ELF-1 (cell line): ENCODE measurements at places on chromosomes 6 and 20.

- DNase-seq, result no peak
Observed at GRCh38 chr6:26598267-26598666, 1.5 kb downstream of the ABT1 start.

DNA sequence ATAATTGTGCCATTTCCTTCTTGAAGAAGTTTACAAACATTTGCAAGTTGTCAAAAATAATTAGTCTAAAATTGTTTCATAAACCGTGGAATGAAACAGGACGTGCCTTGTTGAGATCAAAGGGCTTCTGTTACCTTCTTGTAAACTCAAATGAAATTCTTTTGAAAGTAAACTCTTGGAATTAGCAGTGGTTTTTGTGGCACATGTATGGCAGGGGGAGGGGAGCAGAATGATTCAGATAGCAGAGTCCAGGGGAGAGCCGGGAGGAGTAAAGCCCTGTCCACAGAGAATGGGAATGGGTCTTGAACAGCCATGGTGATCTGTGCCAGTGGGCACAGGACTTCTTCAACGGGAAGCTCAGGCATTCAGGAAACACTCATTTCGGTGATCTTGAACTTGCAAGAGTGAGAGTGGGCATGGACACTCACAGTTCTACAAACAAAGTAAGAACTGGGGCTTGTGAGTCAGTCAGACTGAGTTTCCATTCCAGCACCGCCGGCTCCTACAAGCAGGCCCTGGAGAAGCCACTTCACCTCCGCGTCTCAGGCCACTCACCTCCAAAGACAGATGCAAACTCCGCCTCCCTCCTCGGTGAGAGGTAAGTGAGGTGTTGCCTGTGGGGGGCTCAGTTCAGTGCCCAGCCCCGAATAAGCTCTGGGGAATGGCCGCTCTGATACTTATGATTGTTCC lies 143.1 kb downstream of the CDH26 start:
- no peak for DNase-seq

DNA sequence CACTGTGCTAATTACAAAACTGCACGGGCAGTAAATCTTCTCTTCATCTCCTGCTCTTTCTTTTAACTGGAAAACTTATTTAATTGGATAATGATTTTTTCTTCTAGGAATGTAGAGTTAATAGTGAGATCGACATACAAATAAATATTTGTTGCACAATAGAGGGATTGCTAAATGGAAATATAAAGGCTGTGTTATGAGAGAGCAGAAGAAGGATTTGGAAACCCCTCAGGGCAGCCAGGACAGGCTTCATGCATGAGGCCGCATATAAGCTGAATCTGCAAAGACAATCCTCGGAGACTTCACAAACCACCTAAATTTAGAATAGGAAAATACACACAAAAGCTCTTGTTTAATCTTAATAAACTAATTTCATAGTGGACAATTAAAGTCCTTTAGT lies 2.9 kb upstream of the TAAR1 start:
- DNase-seq, result no peak

DNA sequence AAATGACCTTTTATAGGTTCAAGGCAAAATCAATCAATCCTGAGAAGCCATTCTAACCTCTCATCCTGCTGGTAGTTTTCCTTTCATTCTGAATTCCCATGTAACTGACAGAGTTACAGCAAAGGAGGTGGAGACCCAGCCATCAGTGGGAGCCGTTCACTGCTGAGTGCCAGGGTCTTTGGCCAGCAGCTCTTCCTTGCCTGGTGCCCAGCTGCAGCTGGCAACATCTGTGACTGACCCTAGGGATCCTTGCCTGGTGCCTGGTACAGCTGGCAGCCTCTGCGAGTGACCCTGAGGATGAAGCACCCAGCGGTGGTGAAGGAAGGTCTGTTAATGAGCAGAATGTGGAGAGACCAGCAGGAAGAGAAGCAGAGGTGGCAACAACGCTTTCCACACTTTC lies 314.6 kb downstream of the THBS2 start:
- DNase-seq, result no peak

DNA sequence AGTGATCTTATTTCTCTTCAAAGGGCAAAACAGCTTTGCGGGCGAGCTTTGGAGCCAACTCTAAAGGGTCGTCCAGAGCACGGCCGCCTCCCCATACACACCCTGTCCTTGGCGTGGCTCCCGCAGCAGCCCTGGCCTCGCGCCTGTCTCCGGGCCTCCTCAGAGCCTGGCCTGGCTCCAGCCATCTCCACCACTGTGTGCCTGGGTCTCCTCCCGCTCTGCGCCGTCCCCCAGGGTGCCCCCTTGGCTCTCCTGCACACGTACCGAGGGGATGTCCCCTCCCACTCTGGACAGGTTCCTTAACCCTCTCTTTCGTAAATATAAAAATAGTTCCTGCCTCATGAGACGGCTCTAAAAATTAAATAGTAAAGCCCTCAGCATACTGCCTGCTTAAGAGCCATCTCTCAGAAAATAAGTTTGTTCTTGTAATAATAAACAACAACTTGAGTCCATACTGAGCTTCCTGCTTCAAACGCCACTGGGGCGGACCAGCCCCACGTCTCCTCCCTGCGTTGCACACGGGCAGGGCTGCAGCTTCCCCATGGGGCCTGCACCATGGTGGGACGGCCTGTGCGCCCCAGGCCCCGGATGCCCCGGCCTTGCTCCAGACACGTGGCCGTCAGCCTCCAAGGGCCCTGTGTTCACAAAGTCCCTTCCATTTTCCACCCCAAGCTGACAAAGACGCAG lies 226.2 kb downstream of the TTLL2 start:
- DNase-seq, result no peak

- peak; percentile 46 for DNase-seq
Observed at GRCh38 chr6:107769053-107769658, 55.0 kb downstream of the SCML4 start.

DNA sequence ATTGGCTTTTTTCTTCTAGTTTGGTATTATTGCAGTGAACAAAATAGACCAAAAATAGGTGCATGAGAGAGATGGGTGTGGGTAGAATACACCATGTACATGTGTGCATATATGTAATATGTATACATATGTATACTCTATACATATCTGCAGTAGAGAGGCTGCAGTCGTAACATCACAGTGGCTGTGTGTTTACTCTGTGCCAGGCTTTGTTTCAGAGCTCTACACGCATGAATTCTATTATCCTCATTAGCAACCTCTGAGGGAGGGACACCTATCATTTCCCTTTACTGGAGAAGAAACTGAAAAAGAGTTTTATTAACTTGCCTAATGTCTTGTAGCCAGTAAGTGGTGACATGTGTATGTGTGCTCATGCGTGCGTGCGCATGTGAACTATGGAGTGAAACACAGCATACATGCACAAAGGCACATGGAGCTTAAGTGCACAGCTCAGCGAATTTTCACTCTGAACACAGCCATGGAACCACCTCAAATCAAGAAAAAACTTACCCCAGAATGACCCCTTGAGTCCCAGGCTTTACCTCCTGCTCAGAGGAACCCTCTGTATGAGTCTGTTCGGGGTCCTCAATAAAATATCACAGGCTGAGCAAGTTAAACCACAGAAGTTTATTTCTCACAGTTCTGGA lies 452.5 kb downstream of the CDH26 start:
- DNase-seq, result no peak

DNA sequence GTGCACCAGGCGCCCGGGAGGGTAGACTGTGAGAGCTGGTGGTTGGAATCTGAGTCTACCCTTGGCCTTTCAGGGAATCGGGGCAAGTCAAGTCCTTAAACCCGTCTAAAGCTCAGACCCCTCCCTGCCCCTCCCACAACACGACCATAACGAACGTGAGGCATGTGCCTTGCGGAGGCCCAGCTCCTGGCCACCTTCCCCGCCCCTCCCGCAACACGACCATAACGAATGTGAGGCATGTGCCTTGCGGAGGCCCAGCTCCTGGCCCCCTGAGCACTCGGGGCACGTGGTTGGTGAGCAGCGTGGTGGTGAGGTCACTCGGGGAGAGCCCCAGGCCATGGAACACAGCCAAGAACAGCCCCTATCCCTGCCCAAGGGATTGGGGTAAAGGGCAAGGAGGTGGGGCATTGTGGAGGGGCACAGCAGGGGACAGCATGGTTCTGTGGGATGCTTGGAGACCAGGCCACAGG lies 132.2 kb downstream of the TAF4 start:
- DNase-seq, result peak; percentile 31

DNA sequence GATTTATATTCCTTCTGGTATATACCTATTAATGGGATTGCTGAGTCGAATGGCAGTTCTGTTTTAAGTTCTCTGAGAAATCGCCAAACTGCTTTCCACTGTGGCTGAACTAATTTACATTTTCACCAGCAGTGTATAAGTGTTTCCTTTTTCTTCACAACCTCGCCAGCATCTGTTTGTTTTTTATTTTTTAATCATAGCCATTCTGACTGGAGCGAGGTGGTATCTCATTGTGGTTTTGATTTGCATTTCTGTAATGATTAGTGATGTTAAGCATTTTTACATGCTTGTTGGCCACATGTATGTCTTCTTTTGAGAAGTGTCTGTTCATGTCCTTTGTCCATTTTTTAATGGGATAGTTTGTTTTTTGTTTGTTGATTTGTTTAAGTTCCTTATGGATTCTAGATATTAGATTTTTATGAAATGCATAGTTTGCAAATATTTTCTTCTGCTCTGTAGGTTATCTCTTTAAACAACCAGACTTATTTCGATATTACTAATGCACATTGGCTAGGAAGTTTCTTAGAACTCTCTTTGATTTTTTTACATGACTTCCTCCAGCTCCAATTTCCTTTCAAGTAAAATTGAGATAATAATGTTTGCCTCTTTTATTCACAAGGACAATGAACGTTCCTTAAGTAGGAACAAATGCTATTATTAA lies 12.2 kb upstream of the VNN1 start:
- DNase-seq, result no peak

DNA sequence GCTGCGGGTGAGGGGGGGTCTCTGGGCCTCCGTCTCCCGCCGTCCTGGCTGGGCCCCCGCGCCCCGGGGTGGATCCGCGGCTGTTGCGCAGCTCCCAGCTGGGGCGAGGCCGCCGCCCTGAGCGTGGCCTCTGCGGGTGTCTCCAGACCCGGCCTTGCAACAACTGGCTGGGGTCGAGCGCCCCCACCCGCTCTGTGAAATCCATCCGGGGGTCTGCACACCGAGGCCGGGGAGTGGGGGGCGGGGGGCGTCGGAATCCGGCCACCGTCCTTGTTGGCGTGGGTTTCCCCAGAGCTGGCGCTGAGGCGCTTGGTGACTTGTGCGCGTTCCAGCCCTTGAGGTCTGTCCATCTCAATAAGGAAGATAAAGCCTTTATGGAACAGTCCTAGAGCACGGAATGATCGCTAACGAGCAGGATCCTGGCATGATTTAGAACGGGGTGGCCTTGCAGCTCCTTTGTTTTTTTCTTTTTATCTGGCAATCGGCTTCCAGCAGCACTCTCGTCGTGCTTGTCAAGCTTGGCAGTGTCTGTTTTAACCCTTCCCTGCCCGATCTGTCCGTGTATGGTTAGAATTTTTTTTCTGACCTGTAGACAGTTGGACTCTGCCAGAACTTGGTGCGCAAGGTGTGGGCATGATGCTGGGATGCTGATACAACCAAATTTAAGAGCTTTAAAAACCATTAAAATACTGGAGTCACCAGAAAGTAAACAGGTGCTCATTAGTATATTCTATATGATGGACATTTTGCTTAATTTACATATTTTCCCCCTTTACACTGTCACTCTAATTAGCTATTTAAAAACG lies 675 bp downstream of the DSTN start:
- DNase-seq, result peak; percentile 67

DNA sequence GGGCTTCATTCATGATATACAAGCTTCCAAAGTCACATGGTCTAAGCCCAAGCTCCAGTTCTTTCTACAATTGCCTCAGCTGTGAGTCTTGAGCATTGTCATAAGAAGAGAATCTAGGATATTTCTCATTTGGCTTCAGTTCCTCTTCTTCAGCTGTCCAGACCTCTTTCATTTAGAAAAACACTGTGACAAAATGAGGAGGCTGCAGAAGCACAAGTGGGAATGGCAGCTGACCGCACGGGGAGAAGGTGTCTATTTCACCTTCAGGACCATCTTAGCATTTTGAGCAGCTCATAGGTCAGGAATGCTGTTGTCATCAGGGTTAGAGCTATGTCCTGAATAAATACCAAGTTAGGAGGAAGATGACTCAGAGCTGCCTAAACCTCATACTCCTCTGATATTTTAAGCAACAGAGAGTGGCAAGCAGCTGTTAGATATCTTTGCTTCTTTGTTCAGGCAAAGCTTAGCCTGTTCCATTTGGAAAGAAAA lies 390.1 kb upstream of the CITED2 start:
- DNase-seq, result peak; percentile 33

GRCh38 chr6:51856508-51856907 lies 230.9 kb downstream of the PKHD1 start:
- DNase-seq, result no peak

DNA sequence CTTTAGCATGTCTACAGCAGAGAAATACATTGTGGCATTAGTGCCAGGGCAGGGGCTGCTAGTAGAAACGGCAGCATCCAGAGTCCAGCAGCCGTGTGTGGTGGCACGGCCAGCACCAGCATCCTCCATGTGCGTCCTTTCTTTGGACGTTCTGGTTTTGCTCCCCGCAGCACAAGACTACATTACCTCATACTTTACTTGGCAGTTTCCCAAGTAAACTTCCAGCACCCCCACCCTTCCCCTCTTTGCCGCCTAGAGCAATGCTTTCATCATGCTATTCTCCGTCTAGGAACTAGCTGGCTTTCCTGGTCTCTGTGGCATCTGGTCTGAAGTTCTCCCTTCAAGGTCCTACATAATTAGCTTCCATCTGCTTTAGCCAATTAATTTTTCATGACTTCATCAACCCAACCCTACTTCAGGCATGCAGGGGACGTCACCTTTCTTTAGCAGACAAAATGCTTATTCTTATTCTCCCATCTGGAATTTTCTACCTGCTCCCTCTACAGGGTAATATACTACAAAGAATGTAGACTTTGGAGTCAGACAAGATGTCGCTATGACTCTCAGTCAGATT lies 67.6 kb downstream of the BLOC1S5 start:
- DNase-seq, result no peak

GRCh38 chr6:137332637-137333280 lies 113.6 kb upstream of the IFNGR1 start:
- DNase-seq, result no peak

GRCh38 chr6:109788687-109789086 lies 97.6 kb downstream of the FIG4 start:
- no peak for DNase-seq

DNA sequence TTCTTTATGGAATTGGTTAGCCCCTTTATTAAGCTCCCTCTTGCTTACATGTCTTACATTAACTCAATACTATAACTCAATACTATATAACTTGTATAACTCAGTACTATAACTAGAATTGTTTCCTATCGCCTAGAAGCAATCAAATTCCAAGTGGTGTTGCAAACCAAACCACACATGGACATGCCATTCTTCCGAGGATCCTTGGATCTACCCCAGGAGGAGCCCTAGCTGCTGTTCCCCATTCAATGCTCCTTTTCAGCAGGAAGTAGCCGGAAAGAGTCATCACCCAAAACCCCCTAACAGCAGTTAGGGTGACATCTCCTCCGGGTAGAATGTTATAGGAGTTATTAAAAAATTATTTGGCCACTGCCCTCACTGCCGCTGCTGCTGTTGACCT lies 40.5 kb downstream of the PLN start:
- DNase-seq, result no peak

GRCh38 chr20:49384437-49385434 lies 97.7 kb downstream of the KCNB1 start:
- peak; percentile 87 for DNase-seq
